ENCODE measurements at places on chromosomes 12 and 14.

DNA sequence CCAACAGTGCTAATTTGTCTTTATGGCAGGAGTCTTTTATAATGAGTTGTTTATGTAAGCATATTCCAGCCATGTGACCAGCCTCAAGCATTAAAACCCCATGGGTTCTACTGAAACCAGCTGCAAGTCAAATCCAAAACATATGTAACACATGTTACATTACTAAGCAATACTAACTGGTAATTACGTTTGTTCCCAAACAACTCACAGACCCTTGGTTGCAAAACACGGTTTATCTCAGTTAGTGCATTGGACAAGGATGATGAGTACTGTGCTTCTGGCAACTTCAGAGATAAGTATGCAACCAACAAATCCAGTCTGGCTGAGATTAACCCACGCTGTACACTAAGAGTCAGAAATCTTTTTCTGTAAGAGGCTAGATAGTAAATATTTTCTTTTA, 110.1 kb upstream of the FAR2 start:
- DNase-seq = no peak

- no peak for DNase-seq
Observed at GRCh38 chr14:84128050-84128449, 1401.9 kb upstream of the FLRT2 start.

DNA sequence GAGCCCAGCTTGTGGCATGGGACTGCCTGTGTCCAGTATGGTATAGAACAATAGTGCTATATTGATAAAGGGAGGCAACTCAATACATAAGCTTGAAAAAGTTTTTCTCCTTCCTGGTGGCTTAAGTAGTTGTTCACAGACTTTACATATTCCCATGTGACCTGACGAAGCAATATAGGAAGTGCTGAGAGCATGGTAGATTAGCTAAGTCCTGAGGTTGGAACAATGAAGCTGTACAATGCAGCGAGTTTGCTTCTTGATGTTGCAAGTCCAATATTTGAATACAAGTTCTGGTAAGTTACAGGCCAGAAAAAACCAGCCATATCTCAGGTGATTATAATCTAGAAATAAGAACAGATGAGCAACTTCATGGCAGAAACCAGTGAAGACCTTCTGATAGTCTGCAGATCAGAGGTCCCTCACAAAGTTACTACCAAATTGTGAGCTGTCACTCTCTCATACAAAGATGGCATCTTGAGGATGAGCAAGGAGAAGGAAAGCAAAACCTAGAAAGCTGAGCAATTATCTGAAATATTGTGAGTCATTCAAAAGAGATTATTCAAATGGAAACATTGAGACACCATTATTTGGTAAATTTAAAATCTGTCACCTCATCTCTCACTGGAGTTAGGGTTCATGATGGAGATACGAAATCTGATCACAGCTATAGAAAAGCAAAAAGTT, 72.9 kb upstream of the BTG1 start:
- no peak for DNase-seq

DNA sequence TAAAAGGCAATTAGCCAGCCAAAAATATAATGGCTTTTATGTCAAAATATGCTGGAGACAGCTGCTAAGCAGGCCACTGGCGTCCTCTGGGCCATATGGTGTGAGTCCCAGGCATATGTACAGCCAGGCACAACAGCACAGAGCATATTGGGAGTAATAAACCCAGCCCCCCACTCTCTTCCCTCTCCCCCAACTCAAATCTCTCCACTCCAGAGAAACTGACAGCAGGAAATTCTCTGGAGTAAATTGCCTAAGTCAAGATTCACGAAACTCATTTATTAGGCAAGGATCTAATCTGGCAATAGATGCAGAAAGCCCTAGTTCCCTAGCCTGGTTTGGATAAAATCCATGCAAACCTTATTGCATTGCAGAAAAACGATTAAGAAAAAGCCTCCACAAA, 147.9 kb upstream of the SEL1L start:
- no peak for DNase-seq

DNA sequence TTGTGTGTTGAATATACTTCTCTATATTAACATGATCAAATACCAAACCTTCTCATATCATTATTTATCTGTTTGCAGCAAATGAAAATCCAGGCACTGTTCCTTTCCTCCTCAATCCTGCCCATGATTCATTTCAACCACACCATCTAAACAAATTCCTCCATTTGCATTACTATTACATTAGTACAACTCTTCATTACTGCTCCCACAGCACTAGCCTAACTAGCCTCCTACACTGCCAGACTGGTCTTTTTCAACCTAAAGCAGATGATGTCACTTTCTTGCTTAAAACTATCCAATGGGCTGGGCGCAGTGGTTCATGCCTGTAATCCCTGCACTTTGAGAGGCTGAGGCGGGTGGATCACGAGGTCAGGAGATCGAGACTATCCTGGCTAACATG, 117.3 kb upstream of the MYF6 start:
- no peak for DNase-seq

DNA sequence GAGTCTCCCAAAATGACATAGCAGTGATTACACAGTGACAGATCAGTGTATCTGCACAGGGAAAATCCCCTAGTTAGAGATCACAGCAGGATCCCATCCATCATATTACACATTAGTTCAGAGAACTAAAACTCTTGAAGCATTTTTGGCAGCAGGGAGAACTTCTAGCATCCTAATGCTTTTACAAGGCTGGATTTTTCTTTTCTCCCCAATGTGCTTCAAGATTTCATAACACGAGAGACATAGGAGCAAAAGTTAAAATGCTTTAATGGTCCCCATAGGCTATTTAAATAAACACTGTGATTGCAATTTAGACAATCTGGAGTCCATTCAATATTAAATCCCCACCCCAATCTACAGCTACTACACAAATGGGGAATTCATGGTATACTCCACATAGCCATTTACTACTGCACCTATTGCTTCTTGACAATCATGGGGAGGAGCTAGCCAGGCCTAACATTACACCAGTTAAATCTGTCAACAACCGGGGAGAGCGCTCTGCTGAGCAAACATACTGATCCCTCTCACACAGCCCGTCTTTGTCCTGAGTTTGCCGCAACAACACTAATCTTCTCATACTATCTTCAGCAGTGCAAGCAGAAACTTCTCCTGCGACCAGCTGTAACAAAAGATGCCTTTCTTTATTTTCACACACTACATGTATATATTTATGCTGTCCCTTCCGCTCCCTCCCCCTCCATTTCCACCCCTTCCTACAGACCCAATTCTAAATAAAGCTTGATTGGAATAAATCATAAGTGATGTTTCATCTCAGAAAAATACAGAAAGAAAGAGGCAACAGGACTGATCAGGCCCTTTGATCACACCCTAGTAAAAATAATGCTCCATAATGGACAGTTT, 120.3 kb upstream of the SOX5 start:
- no peak for DNase-seq

- no peak for DNase-seq
Observed at GRCh38 chr12:100105661-100106060, 37.0 kb downstream of the BLTP3B start.

DNA sequence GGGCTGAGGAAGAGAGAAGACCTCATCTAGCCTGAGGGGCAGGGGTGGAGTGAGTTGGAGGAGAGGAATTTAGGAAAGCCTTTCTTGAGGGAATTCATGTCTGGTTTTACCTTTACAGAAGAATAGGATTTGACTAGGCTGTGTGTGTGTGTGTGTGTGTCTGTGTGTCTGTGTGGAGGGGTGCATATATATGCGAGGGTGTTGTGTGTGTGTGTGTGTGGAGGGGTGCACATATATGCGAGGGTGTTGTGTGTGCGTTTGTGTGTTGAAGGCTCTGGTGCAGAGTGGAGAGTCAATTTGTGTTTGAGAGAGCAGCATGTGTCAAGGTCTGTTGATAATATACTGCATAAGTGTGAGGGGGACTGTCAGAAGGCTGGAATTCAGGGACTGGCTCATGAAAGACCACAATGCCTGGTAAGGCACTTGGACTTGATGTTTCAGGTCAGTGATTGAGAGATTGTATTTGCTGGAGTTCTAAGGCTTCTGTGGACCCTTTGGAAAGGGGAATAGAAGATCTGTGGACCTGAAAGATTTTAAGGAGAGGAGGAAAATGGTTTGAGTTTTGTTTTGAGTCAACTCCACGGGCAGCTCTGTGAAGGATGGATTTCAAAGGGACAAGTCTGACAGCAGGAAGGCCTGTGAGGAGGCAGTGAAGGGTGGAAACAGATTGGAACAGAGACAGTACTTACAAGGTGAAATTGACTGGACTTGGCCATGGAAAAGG, 34.6 kb downstream of the TBC1D30 start:
- DNase-seq = no peak

DNA sequence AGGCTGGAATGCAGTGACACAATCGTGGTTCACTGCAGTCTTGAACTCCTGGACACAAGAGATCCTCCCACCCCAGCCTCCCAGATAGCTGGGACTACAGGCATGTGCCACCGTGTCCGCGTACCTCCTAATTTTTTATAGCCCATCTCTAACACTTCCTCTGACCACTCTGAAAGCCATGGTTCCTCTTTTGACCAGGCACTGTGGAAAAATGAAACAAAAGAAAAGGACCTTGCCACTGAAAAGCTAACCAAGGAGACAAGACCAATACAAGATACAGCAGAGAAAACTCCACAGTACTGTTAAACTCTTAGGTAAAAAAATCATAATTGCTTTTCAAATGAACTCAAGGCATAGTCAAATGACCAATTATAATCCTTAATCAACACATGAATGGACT, 233.3 kb downstream of the NEDD1 start:
- no peak for DNase-seq

DNA sequence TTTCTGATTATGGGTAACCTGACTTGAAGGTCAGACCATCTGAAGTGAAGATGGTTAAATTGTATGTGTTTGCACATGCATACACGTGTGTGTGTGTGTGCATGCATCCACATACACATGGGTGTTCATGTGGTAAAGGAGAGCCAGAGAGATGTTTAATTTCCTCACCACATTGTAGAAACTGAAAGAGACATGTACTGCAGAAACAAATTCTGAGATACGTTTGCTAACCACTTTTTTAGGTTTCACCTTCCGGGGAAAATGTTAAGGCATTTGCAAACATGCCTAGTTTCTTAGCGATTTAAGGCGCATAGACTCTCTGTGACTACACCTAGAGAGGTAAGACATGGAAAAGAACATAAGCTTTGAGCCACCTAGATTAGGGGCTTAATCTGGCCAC, 362.9 kb downstream of the RAD51B start:
- no peak for DNase-seq

DNA sequence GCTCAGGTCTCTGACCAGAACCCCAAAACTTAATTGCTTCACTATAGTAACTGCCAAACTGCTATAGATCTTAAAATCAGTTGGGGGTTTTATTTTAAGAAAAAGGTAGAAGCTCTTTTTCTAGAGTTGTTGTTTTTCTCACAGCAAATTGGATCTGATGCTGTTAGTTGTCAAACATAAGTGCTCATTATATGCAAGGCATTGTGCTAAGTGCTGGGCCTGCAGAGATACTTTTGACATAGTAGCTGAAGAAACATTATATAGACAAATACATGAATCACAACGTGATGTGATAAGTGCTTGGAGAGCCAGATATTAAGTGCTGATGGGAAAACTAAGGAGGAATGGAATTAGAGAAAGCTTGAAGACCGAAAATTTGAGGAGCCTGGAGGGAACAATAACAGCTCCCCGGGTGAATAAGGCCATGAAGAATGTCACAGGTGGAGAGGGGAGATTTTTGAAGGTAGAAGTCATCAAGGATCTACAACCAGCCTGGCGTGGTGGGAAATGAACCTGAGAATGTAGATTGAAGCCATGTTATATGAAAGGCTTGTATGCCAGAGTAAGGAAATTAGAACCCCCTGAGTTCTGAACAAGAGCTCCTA, 126.5 kb downstream of the DYRK2 start:
- DNase-seq = no peak

GRCh38 chr12:8701046-8701660, 3.4 kb downstream of the RIMKLB start:
- no peak for DNase-seq

GRCh38 chr14:31057701-31058364, 31.7 kb upstream of the STRN3 start:
- DNase-seq = no peak

DNA sequence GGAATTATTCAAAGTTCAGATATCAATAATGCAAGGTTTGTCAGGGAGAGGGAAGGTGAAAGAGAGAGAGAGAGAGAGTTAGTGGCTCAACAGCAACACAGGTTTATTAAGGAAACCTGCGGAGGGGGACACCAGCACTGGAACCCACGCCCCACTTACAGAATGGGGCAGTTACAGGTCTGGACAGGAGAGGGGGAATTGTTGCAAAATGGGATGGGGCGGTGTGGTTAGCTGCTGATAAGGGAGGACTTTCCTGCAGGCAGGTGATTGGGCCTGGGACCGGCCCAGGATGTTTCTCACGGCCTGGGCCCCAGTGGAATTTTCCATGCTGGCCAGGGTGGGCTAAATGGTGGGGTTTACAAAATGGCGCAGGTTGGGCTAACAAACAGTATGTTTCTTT, 278.2 kb upstream of the SLC16A7 start:
- DNase-seq = no peak

GRCh38 chr14:70640938-70641547, 673 bp upstream of the TTC9 start:
- DNase-seq = peak; percentile 78

- DNase-seq = no peak
Observed at GRCh38 chr12:79326222-79326621, 364.5 kb downstream of the PAWR start.

GRCh38 chr12:111256629-111257434, 112.1 kb downstream of the PHETA1 start:
- no peak for DNase-seq

DNA sequence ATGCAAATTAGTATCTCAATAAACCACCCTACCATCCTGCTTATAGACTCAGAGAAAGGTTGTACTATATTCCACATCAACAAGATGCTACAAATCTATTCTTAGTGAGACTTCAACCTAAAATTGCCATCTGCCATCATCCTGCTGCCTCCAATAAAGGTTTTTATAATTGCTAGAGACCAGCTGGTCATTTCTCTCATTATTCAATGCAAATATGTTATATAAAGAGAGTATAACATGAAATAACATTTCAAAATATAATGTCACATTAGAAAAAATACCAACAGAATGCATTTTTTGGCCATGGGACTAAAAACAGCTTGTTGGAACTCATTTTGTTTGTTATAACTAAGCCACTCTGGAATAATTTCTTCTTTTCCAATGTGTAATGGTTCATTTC, 247.3 kb downstream of the LRIG3 start:
- DNase-seq = no peak

DNA sequence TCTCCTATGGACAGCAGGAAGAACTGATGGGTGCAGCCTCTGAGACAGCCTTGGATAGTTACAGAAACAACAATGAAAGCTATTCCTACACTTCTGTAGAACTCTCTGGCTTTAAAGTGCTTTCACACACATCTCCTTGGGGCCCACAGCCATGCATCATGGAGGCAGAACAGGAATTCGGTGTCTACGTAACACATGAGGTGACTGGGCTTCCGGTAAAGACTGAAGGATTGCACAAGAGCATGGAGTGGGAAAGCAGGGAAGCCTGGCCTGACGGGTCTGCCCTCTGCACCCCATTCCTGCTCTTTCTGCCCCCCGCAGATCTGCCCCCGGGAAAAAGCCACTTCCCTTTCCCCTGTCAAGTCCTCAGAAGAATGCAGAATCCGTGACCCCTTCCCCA, 82.6 kb downstream of the VWF start:
- no peak for DNase-seq

Measured in activated CD8-positive, alpha-beta memory T cell treated with anti-CD3 and anti-CD28 coated beads for 24 hours (primary cell).